ENCODE measurements at places on chromosomes 11 and 22.

DNA sequence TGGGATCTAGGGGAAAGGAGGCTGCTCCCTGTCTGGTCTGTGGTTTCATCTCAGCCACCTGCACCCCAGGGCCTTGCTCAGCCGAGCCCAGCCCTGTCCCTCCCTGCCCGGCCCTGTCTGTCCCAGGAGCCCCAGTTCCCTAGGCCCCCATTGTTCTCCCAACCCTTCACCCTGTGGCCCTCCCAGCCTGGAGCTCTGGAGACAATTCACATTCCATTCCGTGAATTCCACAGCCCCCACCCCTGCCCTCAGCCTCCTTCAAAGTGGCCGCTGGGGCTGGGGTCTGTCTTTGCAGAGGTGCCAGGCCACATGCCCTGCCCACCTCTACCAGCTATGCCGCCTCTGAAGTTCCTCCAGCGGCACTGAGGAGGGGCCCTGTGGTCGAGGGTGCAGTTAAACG, 77.9 kb upstream of the WNT11 start:
- DNase-seq, result no peak

- peak; percentile 15 for DNase-seq
Measured at GRCh38 chr22:33579448-33580093, 340.7 kb downstream of the LARGE1 start.

- DNase-seq, result no peak
Measured at GRCh38 chr11:45806937-45807791, 2.2 kb downstream of the SLC35C1 start.

DNA sequence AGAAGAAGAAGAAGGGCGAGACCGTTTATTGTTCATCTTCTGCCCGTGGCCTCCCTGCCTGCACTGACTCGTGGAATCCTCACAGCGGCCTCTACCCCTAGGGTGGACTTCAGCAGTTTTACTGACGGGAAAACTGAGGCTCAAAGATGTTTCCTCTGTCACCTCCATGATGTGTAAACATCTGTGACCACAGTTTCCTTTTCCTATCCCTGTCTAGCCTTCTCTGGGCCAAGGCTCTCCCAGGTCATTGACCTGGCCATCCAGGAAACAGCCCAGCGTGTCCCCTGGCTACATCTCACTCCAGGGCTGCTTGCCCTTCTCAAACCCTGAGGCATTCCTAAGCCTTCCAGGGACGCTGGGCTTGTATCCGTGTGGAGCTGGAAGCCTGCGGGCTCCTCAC, 49.0 kb upstream of the GCAT start:
- DNase-seq, result no peak

DNA sequence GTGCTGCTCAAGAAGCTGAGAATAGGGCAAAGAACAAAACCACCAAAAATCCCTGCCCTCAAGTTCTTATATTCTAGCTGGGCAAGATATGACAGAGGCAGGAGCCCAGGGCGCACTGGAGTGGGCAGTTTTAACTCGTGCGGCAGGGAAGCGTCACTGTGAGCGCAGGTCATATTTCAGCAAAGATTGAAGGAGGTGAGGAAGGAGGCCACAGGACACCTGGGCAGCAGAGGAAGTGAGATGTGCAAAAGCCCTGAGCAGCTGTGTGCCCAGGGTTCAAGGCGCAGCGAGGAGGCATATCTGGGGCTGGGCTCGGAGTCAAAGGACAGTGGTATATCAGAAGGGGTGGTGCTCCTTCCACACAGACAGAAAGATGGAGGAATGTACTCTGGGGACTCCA, 13.5 kb downstream of the KCNC1 start:
- peak; percentile 1 for DNase-seq

GRCh38 chr22:44051358-44051757, 27.3 kb downstream of the PARVB start:
- no peak for DNase-seq

DNA sequence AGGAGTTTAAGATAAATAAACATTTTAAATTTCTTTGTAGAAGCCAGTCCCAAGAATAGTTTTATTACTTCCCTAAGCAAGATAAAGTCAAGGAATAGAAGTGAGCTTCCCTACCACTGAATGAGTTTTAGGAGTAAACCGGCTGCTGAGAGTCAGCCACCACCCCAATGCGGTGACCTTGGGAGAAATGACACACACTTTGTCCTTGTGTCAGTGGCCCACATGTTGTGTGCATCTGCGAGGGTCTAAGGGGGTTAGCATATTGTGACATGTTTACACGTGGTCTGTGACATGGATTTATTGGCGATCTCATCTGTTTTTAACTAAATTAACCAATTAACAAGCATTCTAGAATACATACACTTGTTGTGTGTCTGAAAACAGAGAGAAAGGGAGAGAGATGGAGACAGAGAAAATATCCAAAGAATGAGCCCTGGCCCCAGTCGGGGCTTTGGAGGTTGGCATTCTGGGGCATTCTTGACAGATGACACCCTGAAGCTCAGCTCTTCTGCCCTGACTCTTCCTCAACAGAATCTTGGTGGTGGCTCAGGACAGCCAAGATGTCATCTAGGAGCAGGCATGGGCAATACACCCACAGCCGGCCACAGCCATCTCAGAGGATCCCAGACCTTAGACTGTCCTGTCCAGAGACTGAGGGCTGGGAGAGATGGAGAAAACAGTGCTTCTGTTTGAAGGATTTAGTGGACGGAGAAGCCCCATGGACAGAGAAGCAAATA, 29.7 kb upstream of the TMPRSS4 start:
- no peak for DNase-seq
